ENCODE measurements at places on chromosomes 16 and 17. TPM values are rescaled to one million over a fixed set of nuclear protein-coding genes. Genes with fewer than 3 reads are reported as not detected.

- DNase-seq, result no peak
Measured at GRCh38 chr16:88356124-88356726, 26.5 kb upstream of the ZNF469 start.

The HOXB5 gene
- 0.13 TPM for total RNA-seq

GRCh38 chr17:51258756-51259563 lies 889 bp downstream of the MBTD1 start:
- DNase-seq, result peak; percentile 33

DNA sequence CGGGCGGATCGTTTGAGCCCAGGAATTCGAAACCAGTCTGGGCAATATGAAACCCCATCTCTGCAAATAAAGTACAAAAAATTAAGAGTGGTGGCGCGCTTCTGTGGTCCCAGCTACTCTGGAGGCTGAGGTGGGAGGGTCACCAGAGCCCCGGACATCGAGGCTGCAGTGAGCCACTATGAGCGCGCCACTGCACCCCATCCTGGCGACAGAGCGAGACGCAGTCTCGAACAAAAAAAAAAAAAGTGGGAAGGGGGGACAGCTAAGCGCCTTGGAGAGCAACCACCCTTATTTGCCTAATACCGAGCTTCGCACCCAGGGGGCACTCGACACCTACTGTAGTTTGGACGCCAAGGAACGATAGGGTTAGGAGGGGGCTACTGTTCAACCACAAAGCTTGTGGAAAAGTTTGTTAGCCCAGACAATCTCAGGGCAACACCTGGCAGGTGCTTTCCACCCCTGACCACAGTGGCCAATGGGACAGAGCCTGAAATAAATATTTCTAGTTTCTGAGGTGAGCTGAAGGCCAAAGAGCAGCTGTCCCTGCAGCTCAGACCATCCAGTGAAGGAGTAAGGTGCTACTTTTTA lies 847 bp upstream of the PSMC3IP start:
- peak; percentile 78 for DNase-seq

DNA sequence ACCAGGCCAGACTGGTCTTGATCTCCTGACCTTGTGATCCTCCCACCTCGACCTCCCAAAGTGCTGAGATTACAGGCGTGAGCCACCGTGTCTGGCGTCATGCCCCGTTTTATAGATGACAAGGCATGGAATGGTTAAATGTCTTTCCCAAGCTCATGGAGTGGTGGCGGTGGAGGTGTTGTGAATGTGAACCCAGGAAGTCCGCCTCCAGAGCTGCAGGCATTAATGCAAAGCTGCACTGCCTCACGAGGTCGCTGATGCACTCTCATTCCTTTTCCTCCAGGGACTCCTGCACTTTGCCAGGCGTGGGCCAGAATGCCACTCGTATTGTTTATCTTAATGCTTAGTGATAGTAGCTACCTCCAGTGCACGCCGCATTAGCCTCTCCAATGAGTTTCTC lies 149.6 kb downstream of the WWOX start:
- no peak for DNase-seq

The KRTAP4-1 gene
- total RNA-seq, result not detected

DNA sequence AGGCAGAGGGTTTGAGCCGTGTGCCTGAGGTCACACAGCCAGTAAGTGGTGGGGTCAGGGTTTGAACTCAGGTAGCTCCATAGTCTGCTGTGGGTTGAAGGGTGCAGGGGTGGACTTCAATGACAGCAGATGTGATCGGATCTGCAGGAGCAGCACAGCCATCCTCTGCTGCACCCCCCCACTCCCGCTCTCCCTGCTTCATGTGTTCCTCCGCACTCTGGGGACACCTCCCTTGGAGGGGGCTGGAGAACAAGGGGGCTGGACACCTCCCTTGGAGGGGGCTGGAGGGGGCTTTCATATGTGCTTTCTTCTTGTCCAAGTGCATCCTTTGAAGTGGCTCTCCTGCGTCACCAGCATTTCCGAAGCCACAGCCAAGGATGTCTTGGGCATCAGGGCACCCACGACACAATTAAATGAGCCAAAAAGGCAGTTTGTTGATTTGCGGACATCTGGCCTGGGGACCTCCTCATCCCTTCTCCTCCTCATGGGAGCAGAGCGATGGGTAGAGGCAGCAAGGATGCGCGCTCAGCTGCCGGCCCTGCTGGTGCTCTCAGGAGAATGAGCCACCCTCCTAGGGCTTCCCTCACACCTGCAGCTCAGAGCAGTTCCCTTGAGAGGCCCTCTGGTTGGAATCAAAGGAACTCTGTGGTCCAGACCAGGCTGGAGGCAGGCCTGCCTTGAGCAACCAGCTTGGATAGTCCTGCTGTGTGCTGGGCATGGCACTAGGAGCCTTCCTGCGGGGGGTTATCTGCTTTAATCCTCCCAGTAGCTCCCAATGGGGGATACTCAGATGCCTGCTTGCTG lies 26.2 kb downstream of the WSCD1 start:
- DNase-seq, result no peak

- DNase-seq, result no peak
Measured at GRCh38 chr17:81125573-81126081, 39.7 kb upstream of the PVALEF start.

- no peak for DNase-seq
Measured at GRCh38 chr17:79995696-79996095, 40.0 kb downstream of the TBC1D16 start.

- no peak for DNase-seq
Measured at GRCh38 chr17:75892556-75893224, 4.1 kb downstream of the TRIM65 start.

- DNase-seq, result peak; percentile 32
Measured at GRCh38 chr16:1772362-1772907, at the start of gene EME2. Gene EME2, plus strand, starts transcription at chr16:1772810. Its CDS starts 418 bp downstream, at chr16:1773228.

GRCh38 chr17:81049973-81050551 lies 15.1 kb downstream of the BAIAP2 start:
- DNase-seq, result no peak

- DNase-seq, result no peak
Measured at GRCh38 chr17:9108146-9108545, 86.8 kb downstream of the NTN1 start.

All from dermis microvascular lymphatic vessel endothelial cell (primary cell).